T-helper 1 cell (primary cell): ENCODE measurements at places on chromosomes 12 and 14.

- DNase-seq: no peak
These were observed 777.9 kb upstream of the TMEM132C start for GRCh38 chr12:127489061-127489460.

GRCh38 chr12:116547955-116548501 lies 11.2 kb upstream of the MAP1LC3B2 start:
- DNase-seq: no peak

- DNase-seq: no peak
These were observed 46.6 kb downstream of the PPP2R5C start for GRCh38 chr14:101808020-101808641.

- no peak for DNase-seq
These were observed 19.3 kb downstream of the PPP2R5E start for GRCh38 chr14:63523735-63524426.

GRCh38 chr14:81009346-81009745 lies 53.9 kb downstream of the TSHR start:
- no peak for DNase-seq

DNA sequence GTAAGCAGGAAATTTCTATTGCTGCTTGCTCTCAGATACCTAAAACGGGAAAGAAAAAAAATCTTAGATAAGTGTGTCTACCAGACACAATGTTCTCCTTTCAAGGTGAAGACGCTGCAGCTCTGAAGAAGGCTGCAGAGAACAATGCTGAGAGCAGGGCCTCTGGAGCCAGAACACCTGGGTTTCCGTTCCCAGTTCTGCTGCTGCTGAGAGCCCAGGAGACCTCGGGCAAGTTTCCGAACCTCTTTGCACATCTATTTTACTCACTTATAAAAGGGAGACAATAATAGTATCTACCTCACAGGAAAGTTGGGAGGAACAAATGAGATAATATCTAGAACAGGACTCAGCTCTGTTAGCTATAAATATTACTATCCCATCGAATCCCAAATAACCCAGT lies 122.9 kb downstream of the TMTC1 start:
- no peak for DNase-seq

GRCh38 chr12:113158439-113159203 lies 9.1 kb downstream of the CFAP73 start:
- no peak for DNase-seq

- DNase-seq: no peak
These were observed 11.9 kb upstream of the TMEM119 start for GRCh38 chr12:108609537-108610335.

DNA sequence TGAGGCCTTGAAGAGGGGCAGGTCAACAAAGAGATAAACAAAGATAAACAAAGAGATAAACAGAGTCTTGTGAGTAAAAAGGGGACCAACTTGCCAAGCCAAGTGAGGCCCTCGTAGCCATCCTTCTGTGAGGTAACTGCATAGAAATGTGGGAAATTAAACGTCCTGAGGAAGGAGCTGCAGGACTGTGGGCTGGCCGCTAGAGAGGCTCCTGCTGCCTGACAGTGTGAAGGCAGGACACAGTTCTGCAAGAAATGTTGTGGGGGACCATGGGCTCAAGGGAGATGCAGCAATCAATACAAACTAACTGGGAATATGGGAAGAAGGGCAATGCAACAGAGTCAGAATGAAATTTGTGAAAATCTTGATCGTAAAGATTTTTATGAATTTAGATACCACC lies 91.9 kb downstream of the SLC8A3 start:
- DNase-seq: no peak

DNA sequence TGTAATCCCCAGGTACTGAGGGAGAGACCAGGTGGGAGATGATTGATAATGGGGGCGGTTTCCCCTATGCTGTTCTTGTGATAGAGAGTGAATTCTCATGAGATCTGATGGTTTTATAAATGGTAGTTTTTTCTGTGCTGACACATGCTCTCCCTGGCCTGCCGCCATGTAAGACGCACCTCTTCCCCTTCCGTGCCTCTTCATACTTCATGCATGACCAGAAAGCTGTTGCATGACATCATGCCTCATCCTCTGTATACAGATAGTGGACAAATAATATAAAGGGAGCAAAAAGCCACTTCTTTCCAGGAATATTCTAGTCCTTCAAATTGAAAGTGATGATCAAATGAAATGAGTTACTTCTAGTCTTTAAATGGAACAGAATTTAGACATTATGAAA lies 47.3 kb upstream of the LRIG3 start:
- no peak for DNase-seq

DNA sequence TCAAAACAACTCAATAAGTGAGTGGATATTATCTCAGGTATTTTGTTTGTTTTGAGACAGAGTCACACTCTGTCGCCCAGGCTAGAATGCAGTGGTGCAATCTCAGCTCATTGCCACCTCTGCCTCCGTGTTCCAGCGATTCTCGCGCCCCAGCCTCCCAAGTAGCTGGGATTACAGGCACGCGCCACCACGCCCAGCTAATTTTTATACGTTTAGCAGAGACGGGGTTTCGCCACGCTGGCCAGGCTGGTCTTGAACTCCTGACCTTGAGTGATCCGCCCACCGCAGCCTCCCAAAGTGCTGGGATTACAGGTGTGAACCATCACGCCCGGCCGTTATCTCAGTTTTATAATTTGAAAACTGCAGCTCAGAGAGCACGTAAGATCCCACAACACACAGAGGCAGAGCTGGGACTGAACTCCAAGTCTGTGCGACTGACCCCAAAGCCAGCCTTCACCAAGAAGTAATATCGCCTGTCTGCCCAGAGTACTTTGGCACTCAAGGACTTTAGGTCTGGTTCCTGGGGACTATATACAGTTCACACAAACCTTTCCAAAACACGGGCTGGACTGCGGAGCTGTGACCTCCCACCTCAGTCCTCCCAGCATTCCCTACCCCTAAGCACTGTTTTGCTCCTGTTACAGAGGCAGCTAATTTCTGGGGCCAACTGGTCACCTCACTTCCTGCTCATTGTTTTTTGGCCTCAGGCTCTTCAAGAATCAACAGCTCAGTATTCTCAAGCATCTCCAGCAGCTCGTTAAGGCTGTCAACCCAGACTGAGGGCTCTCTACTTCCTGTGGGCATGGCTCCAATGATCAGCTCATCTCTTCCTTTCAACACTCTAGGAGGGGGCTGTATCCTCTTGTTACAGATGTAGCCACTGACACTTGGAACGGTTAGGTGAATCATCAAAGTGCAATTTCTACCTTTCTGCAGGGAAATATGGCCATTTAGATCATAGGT lies 22.5 kb downstream of the TESC start:
- no peak for DNase-seq

- no peak for DNase-seq
These were observed 38.7 kb downstream of the P2RX4 start for GRCh38 chr12:121248622-121249021.
